Heart right ventricle (tissue), 16 donors: ENCODE measurements at places on chromosomes 7 and 10. TPM values are rescaled to one million over a fixed set of nuclear protein-coding genes. Genes with fewer than 3 reads are reported as not detected.
A peak's percentile ranks its signal among the peaks of the same experiment; 100 is the strongest.

ICA1 gene
- total RNA-seq: 92.1 TPM

ANXA8 gene
- 0.44 TPM for total RNA-seq

LIPK gene
- not detected for total RNA-seq

CNPY1 gene
- total RNA-seq: not detected

GRCh38 chr10:114631666-114632417 is 26.2 kb downstream of the ABLIM1 start:
- peak; percentile 58 for DNase-seq

- DNase-seq: no peak
Measured at GRCh38 chr7:98056580-98056979, 50.1 kb upstream of the LMTK2 start.

DNA sequence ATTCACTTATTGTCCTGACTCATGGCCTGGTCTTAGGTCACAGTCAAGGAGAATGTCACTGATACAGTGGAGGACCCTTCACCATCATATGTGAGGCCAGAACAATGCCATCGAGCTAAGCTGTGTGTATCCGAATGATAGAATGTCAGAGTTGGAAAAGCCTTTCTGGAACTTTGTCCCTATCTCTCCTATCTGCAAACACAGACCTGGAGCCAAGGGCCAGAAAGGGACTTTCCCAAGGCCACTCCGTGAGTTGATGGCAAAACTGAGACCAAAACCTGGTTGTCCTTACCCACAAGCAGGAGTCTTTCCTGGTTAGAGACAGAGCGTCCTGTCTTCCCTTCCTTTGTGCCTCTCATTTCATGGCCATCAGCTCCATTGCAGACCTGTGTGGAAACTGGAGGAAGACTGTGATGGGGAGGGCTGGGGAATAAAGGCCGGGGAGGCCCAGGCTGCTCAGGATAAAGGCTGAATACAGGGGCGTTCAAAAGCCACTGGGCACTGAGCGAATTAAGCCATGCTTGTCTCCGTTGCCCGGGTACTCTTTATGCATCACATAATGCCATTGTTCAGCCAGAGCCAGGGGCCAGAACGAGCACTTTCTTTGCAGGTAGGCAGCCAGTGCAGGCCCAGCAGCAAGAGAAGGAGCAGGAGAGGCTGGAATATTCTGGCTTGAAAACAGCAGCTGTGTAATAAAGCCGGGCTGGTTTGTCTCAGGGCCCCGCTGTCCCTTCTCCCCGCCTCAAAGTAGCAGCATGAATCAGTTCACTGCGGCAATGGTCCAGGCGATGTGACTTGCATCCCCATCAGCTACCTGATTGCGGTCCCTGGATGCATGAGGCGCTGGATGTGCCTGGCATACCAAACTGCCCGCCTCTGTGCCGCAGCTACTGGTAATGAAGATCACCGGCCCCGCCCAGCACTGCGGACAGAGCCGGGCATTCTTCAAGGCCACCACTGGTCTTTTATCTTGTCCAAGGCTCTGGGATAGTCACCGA is 143.0 kb downstream of the RPS24 start:
- DNase-seq: no peak

- peak; percentile 43 for DNase-seq
Measured at GRCh38 chr10:78931321-78932053, 137.3 kb upstream of the ZMIZ1 start.

- DNase-seq: no peak
Measured at GRCh38 chr7:134669845-134670373, 23.3 kb downstream of the BPGM start.

- no peak for DNase-seq
Measured at GRCh38 chr10:36780158-36780557, 345.2 kb upstream of the ANKRD30A start.

GRCh38 chr10:36198322-36198721 is 556.2 kb upstream of the FZD8 start:
- no peak for DNase-seq

GRCh38 chr10:116157485-116157884 is 115.5 kb downstream of the GFRA1 start:
- no peak for DNase-seq

GRCh38 chr7:92766461-92767003 is 69.8 kb downstream of the CDK6 start:
- DNase-seq: no peak
